ENCODE measurements at places on chromosomes 11 and 22.

DNA sequence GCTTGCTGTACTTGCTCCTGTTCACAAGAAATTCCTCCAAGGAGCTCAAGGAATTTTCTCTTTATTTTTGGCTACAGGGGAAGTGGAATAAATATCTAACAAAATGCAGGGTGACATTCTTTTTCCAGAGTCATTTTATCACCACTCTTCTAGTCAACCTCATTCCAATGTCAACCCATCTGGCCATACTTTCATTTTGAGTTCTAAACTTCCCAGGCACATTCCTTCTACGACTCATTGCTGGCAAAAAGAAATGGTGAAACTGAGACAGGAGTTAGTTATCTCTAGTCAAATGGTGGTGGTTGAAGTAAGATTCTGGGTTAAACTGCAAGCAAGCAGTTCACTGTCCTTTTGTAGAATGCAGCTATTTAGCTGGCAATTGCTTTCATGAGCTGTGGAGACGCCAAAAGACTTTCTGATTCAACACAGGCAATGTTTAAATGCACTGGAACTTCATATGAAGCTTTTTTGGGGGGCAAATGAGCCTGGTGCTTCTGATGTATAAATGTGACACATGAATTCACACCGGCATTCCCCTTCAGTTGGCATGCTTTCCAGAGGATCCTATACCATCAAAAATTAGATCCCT is 304.6 kb downstream of the CADM1 start:
- no peak for DNase-seq

DNA sequence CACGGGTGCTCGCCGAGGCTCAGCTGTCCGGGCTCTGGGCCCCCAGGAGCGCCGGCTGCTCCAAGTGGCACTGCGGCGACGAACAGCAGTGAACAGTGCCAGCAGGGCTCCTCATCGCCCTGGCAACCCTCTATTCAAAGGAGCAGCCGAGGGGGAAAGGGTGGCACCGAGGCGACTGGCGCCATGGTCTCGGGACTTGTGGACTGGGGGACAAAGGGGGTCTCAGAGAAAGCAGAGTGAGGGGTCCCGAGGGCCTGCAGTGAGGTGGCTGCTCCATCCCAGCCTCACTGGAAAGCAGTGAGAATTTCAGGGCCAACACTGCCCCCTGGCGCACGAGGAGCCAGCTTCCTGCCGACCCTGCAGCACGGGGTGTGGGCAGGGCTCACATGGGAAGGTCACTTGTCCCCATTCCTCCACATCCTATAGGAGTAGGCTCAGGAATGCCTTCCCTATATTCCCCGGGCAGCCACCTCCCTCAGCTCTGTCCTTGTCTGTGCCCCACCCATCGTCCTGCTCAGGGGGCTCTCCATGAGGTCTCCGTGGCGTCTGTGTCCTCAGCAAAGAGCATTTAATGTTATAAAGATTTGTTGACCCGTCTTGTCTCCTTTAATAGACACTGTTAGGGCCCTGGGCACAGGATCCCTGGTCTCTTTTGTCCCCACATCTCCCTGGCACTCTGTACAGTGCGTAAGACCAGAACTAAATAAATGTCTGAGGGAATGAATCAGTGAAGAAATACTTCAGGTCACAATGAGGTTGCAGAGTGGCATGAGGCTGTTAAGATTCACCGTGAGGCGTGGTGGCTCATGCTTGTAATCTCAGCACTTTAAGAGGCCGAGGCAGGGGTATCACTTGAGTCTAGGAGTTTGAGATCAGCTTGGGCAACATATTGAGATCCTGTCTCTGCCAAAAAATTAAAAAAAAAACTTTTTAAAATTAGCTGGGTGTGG is 26.4 kb downstream of the LRFN4 start:
- no peak for DNase-seq

- no peak for DNase-seq
These were observed 141.1 kb downstream of the RCN1 start for GRCh38 chr11:32231909-32232493.

GRCh38 chr11:1675536-1676228 is 21.3 kb upstream of the KRTAP5-6 start:
- no peak for DNase-seq

- DNase-seq = no peak
These were observed 25.5 kb upstream of the APOA1 start for GRCh38 chr11:116862951-116863350.

GRCh38 chr11:5809122-5809519 is 397 bp downstream of the OR52N2 start:
- no peak for DNase-seq

DNA sequence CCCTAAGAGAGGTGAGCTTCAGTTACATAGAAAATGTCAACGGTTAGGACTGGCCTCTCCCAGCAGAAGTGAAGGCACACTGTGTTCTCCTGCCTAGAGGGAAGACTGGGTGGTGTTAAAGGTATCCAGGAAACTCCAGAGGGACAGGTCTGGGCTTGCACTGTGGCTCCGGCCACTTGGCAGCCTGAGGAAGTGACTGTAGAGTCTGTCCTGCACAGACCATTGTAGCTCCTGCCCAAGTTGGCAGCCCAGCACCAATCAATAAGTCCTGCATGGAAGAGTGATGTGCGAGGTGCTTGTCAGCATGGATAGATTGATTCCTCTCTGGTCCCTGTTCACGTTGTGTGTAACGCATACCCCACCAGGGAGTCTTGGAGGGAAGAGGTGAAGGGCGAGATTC is 284.8 kb downstream of the TENM4 start:
- DNase-seq = no peak

Measured in GF-D8 (cell line).